ENCODE measurements at places on chromosomes 3 and 15. TPM values are rescaled to one million over a fixed set of nuclear protein-coding genes. Genes with fewer than 3 reads are reported as not detected.

GRCh38 chr15:38531509-38531908 is 33.1 kb downstream of the RASGRP1 start:
- no peak for DNase-seq

DNA sequence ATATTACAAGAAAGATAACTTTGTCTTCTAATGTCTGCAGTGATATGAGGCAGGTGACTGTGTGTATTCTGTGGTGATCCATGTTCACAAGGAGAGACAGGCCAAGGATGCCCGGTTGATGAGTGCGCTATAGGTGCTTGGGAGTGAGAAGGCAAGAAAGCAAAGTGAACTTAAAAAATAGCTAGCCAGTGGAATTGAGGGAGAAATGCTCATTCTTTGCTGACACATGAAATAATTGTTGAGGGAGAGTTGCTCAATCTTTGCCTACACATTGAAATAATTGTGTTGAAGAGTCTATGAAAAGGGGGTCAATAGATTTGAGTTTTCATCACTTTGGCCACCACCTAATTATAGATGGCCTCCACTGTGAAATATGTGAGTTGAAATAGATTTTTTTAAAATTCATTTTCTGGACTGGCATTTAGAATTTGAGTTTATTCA is 156.3 kb downstream of the LPP start:
- DNase-seq = no peak

- peak; percentile 53 for DNase-seq
Measured at GRCh38 chr3:32569540-32570420, 878 bp downstream of the DYNC1LI1 start.

DNA sequence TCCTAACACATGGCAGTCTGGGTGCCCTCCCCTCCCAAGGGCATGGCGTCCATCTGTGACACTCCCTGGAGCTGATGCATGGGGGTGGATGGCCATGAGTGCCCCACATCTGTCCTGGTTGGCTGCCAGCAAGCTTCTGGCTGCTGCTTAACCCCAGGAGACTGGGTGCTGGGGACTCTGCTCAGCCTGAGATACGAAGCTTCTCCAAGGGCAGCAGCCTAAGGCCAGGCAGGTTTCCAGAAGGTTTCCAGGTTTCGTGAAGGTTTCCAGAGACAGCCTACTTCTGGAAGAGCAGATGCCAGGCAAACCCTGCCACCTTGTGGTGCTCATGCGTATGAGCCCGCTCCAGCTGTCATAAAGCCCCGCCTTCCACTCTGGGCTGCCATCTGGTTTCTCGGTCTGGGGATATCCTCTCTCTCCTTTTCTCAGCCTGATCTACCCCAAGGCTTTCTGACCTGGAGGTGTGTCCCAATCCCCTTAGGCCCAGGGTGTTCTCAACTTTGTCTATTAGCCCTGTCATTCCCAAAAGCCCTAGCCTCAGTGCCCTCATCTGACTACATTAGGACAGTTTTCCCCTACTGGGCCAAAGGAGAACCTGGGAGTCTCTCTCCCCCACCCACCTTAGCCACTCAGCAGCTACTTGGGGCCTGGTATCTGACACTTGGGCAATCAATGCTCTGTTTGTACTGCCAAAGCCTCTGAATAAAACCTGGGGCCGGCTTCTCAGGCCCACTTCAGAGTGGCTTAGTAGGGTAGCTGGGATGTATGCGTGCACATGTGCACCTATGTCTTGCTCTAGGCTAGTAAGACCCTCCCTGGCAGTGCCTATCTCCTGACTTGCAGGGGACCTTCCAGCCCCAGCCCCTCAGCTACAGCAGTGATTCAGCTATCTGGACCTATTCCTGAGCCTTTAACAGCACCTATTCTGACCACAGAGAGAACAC is 12.0 kb downstream of the MRPL46 start:
- no peak for DNase-seq

GRCh38 chr3:121414924-121415323 is 130.9 kb downstream of the POLQ start:
- DNase-seq = no peak

GRCh38 chr3:113676261-113676660 is 20.2 kb downstream of the USF3 start:
- no peak for DNase-seq

DNA sequence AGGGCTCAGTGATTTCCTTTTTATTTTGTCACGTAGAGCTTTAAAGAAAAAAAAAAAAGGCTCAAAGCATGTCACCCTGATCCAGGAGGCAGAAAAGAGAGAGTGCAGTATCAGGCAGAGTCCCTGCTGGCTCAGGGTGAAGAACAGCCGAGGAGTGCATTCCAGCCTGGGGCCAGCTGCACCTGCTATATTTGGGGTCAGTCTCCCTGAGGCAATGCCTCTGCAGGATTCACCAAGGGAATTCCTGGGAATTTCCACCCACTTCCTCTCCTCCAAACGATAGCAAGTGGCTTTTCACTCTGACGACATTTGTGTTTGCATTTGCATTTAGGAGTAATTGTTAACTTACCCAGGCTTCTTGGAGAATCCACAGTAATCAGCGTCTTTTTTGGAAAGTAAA is 202.9 kb upstream of the CTNNB1 start:
- DNase-seq = no peak

- DNase-seq = no peak
Measured at GRCh38 chr3:54999811-55000210, 72.0 kb upstream of the LRTM1 start.

GRCh38 chr15:62150445-62150844 is 14.6 kb downstream of the C2CD4B start:
- DNase-seq = no peak

Gene AGBL1
- not detected for total RNA-seq

Gene CIAO2A
- 63.2 TPM for total RNA-seq

Gene KCNMB3
- 6.9 TPM for total RNA-seq

Gene ITIH1
- 0.80 TPM for total RNA-seq

Gene NEK10
- total RNA-seq = 0.84 TPM

Gene TMEM39A
- total RNA-seq = 45.6 TPM

Gene MINAR1
- 0.42 TPM for total RNA-seq

Gene TNFAIP8L3
- total RNA-seq = not detected
